CD4-positive, alpha-beta T cell treated with Interleukin-4 for 4 hours (primary cell): ENCODE measurements at places on chromosomes 7 and 10.

DNA sequence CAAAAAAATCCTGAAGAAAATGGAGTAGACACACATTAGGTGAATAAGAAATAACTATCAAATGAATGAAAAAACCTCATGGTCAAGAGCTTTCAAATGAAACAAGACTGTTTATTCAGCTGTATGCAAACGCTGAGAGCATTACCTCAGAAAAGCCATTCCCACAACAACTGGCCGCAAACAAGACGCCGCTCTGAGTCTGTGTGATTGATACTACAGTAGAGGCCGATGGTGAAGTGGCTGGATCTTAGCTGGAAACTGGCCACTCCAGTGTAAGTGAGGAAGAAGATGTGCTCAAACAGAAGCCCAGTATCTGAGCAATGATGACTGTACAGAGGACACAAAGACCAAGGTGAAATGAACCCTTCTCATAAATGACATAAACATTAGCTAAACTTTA is 252.4 kb upstream of the GHITM start:
- no peak for DNase-seq

- no peak for DNase-seq
These were observed 77.0 kb downstream of the PFKFB3 start for GRCh38 chr10:6279540-6280267.

DNA sequence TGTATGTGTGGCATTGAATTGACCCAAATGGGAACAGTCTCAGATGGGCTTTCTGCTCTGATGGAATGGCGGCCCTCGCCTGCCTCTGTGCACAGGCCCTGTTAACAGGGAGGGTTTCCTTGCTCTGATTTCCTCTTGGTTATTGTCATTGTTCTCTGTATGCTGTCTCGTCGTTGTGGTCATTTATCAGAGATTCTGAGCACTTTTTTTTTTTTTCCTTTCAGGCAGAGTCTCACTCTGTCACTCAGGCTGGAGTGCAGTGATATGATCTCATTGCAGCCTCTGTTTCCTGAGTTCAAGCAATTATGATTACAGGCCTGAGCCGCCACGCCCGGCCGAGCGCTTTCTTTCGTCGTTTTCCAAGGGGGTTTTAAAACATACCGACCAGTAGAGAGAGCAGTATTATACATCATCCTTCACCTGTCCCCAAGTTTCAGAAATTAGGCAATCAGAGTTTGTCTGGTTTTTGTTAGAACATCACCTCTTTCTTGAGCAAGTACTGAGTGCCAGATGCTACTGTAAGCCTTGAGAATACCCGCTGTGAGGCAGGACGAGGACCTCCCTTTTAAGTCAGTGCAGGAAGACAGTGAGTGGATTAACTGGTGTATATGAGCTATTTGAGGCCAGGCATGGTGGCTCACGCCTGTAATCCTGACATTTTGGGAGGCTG is 6.5 kb downstream of the CHST12 start:
- peak; percentile 28 for DNase-seq

DNA sequence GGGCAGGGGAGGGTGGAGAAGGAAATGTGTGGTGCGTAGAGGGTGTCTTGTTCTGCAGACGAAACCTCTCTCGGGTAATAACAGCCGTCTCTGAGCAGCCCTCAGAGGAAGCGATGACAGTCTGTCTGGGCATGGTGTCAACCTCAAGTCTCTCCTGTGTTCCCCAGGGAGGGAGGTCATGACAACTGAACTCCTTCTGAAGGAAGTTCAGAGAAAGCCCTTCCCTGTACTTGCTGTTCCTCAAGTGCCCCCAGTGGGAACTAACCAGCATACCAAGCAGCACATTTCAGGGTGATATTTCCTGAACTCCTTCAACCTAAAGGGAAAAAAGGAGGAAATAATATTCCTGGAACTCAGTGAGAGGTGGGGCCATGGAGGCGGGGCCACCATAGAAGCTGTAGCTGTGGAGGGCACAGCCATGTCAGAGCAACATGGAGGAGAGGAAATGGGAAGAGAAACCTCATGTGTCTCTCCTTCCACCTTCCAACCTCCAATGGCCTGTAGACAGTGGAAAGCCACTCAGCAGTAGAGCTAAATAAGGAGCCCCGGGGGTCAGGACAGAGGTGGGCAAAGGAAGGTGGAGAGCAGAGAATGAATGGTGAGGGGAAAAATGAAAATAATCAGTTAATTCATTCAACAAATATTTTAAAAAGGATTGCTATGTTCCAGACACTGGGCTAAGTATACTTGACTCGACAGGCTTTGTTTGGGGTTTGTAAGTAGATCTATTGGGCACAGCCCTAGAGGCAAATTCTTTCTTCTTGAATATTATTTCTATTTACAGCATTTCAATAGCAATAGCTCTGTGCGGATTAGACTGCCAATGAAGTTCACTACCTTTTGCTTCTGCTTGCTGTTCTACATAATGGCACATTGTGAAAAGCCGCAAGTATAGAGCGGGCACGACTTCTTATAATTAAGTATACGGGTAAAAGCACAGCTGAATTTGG is 61.0 kb upstream of the AOAH start:
- peak; percentile 81 for DNase-seq

GRCh38 chr10:112335868-112336265 is 38.0 kb upstream of the ACSL5 start:
- no peak for DNase-seq

GRCh38 chr10:37671802-37672201 is 185.6 kb downstream of the ZNF248 start:
- no peak for DNase-seq

DNA sequence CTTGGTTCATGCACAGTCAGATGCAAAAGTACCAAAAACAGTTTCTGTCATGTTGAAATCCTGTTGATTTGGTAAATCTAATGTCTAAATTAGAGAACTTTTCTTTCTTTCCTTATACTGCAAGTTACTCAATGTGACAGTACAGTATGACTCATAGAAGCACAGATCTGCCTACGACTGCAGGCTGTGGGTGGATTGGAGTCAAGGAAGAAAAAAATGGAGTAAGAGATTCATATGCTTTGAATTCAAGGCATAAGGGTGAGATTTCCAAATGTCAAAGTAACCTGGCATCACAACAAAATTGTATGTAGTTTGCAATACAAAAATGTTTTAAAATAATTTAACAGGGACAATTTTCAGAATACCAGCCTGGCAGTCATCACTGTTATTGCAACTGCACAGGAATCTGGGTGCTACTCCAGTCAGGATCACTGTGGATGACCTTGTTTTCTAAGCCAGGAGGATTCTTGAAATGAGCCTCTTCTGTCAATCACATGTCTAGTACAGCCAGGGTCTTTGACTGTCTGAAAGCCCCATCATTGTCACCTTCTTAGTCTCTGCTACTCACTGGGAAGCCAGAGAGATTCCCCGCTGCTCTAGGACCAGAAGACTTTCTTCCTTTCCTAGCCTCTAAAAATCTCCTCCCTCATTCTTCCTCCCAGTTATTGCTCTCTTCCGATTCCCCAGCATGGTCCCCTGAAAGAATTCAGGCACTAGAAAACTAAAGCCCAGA is 83.6 kb downstream of the CD36 start:
- no peak for DNase-seq

DNA sequence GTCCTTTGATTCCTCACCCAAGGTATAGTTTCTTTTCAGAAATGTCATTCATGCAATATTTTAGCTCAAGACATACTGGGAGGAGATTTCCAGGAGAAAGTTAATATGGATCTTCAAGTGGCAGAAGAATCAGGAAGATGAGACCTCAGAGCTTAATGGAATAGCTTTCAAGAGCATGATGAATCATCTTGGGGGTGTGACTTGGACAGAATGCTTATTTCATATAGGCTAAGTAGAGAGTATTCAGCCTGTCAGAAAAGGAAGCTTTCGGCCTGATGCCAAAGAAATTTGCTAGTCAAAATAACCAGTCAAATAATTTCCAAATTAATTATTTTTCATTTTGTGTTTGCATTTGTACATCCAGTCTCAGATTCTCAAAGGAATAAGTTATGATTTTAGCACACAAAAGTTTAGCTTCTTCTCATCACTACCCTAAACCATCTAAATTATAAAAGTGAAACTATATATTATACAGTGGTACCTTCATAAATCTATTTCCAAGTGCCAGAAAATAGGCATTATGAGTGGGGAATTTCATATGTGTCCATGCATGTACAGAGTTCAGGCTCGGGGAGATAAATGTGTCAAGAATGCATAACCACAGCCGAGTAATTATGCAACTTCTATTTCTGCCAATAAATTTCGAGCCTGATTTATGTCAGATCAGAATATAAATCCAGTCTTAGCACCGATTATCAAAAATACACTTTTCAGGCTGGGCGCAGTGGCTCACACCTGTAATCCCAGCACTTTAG is 27.3 kb upstream of the CALD1 start:
- no peak for DNase-seq

DNA sequence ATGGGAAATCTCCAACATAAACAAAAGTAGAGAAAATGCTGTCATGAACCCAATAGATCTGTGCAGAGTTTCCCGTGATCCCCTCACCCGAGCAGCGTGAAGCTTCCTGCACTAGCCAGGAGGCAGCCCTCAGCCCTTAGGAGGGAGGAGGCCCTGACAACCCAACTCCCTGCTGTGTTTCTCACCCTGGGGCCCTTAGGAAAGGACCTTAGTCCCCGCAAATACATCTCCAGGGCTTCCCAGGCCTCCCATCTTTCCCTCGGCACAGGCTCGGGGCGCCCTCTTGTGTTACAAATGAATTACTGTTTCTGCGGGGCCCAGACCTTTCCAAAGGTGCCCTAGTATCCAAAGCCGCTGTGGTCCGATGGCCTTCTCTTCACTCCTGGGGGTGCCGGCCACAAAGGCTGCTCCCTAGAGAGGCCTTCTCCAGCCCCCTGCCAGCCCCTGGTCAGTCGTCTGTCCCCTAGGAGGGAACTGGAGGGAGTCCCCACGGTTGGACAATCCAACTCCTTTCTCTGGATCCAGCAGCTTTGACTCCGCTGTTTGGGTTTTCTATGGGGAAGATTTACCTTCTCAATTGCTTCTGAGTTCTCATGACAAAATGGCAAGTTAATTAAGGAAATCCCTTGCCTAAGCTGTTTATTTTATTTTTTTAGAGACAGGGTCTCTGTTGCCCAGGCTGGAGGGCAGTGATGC is 49.9 kb upstream of the SH2B2 start:
- DNase-seq = peak; percentile 24

DNA sequence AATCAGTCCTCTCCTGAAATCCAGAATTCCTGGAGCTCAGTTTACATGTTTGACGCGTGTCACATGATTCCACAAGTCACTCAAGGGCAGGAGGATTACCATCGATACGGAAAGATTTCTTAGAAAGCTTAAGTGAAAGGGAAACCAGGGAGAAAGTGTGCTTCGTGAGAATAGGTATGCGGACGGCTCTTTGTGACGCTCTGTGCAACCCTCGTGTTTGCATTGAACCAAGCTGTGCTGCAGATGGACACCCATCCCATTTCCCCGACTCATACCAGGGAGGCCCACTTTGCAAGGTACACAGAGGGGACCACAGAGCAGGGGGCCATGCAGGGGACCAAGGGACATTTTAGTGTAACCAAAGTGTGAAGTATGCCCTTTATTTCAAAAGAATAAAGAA is 43.2 kb downstream of the IKZF1 start:
- DNase-seq = peak; percentile 70

DNA sequence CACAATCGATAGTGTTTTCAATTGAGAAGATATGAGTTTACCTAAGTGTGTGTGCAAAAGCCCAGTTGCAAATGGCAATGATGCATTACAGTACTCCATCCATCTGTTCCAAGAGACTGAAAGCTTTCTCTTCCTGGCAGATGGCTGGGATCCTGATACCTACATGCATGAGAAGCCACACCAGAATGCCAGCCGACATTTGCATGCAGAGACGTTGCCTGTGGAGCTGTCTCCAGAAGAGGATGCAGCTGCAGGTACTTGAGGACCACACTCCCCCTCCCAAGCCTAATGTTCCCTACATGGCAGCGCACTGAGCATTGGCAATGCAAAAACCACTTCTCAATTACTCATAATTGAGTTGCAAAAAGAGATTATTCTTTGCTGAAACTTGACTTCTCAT is 332.1 kb downstream of the WDR11 start:
- no peak for DNase-seq

DNA sequence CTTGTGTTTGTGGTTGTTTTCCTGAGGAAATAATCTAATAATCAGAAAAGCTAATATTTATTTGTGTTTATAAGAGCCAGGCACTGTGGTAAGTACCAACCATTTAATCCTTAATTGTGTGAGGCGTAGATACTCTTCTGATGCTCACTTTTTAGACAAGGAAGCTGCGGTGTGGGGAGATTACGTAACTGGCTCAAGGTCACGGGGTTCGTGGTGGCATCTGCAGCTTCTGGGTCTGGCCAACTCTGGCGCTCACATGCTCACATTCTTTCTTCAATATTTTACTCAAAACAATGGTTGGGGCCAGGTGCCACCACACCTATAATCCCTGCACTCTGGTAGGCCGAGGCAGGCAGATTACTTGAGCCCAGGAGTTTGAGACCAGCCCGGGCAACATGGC is 77.6 kb downstream of the RALA start:
- DNase-seq = peak; percentile 6

GRCh38 chr7:132450696-132451095 is 125.6 kb downstream of the PLXNA4 start:
- DNase-seq = no peak

DNA sequence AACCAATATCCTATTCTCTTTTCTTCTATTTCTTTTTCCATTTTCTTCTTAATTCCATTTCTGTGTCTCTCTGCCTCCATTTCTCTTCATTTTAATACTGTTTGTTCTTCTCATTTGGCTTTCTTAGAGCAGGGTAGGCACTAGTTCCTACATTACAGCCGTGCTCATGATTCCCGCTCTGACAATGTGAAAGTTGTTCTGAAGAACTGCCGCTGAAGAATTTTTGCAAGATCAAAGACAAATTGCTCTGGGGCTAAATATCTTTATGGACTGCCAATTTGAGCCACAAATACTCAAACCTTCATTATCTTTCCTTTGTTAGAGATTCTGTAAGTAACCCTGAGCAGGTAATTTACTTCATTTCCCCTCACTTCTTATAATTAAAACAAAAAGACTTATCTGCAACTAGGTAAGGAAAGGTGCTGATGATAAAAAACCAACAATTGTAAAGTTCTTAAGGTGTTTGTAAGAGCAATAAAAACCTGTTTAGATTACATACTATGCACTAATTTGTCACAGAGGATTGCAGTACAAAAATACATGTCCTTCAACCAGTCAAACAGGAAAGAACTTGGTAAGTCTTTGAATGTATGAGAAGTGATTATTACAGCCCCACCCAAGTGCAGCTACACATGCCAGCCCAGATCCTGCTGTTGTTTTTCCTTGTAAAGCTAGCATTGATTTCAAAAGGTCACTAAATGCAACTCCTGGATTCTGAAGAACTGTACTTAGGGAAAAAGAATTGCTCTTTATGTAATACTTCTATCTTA is 127.5 kb downstream of the COL28A1 start:
- no peak for DNase-seq

DNA sequence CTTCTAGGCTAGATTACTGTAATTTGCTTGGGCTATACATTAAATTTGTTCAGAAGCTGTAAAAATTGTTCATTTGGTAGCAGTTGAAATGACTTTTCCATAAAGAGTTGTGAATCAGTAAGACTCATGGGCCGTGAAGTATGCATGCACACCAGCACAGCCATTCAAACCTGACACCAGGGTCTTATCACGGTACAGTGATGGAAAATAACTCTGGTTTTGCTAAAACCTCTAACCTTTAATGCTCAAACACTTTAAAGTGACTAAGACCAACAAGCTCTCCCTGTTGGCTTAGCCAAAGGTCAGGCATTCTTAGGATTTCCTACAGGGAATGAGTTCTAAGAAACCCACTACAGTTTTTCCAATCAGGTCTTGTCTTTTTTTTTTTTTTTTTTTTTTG is 11.5 kb downstream of the ARL3 start:
- no peak for DNase-seq

- DNase-seq = no peak
These were observed 456.5 kb downstream of the GATA3 start for GRCh38 chr10:8511026-8511425.

GRCh38 chr7:122306320-122307227 is 2.0 kb upstream of the FEZF1 start:
- no peak for DNase-seq
